Keratinocyte (primary cell): ENCODE measurements at places on chromosomes 12 and 14. TPM values are rescaled to one million over a fixed set of nuclear protein-coding genes. Genes with fewer than 3 reads are reported as not detected.

USP44 gene
- 0.12 to 0.18 TPM (median 0.13 TPM) in 3 replicates for polyA plus RNA-seq

GYS2 gene
- polyA plus RNA-seq = not detected in 3 replicates

FSCB gene
- polyA plus RNA-seq = not detected in 3 replicates

SOAT2 gene
- 0.08 TPM in 1 of 3 replicates, not detected in the others for polyA plus RNA-seq

ACOT6 gene
- not detected in 3 replicates for polyA plus RNA-seq

GPX2 gene
- 47.0 to 76.9 TPM (median 57.5 TPM) in 3 replicates for polyA plus RNA-seq

OR6C2 gene
- polyA plus RNA-seq = not detected in 3 replicates

CMA1 gene
- polyA plus RNA-seq = not detected in 3 replicates

KLHDC1 gene
- polyA plus RNA-seq = 0.48 to 0.54 TPM (median 0.50 TPM) in 3 replicates

- no peak for DNase-seq
Measured at GRCh38 chr12:112716099-112717093, 75.2 kb upstream of the RPH3A start.

- no peak for DNase-seq
Measured at GRCh38 chr14:75274899-75275569, 3.6 kb upstream of the FOS start.

- DNase-seq = no peak
Measured at GRCh38 chr12:11822081-11822834, 172.8 kb downstream of the ETV6 start.

- no peak for DNase-seq
Measured at GRCh38 chr12:93832131-93832530, 155.0 kb downstream of the CRADD start.

DNA sequence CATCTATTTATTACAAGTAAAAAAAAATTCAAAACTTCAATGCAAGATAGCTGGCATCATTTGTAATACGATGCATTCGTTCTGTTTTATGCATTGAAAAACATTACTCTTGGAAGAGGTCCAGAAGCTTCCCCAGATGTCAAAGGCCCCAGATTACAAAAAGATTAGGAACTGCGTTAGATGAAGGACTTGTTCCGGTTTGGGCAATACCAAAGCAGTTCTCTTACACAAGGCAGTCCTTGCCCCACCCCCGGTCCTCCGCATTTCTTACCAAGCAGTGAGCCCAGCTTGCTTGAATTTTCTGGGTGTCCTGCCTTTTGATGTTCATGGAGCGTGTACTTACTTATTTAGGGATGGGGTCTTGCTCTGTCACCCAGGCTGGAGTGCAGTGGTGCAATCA, 4.8 kb upstream of the HVCN1 start:
- DNase-seq = no peak

DNA sequence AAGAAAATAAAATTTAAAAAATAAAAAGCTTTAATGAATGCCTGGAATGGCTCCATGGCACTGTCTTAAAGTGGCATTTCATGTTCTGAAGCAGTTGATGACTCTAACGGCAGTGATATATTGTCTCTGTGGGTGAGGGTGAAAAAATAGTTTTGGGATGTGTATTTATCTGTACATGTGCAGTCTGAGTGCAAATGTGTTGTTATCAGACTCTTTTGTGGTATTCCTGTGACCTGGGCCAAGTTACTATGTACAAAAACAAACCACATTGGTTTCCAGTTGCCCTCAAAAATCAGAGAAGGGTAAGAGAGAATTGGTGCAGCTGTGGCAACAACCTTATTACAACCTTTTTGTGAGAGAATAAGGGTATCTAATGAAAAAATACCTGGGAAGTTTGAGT, 81.7 kb upstream of the CCDC91 start:
- DNase-seq = no peak

DNA sequence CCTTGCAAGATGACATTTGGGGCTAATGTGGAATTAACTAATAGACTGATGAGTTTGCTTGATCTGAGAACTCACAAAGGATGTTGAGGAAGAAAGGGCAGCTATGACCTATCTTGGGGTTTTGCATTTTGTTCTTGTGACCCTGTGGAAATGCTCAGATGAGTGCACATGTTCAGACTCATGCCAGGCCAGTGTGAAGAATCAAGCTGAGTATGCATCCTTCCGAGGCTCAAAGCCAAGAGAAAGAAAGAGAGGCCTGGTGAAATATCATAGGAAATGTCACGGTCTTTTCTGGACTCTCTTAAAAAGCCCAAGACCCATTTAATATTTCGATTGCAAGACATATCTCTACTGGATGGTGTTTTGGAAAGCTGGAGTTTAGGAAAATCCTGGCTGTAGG, 96.3 kb downstream of the CACNA1C start:
- no peak for DNase-seq

GRCh38 chr14:74618078-74618952, 6.3 kb upstream of the LTBP2 start:
- DNase-seq = peak; percentile 94

DNA sequence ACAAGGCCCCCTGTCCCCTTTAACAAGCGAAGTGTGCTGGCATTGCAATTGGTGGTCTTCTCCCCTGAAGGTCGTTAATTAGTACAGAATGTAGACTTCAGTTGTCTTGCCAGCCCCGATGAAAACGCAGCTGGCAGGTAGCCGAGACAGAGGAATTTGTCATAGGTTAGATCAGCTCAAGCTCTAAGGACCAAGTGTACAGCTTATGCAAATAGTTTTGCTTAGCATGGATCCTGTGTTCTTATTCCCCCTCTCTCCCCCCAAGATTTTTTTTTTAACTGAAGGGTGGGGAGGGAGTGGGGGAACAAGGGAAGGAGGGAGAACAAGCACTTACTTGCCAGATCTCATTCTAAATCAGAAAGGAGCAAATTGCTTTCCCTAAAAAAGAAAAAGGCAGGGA, 58.6 kb upstream of the PARP11 start:
- no peak for DNase-seq

- DNase-seq = no peak
Measured at GRCh38 chr14:105203057-105203531, 22.0 kb upstream of the NUDT14 start.

GRCh38 chr12:71610031-71610795, 53.4 kb downstream of the ZFC3H1 start:
- no peak for DNase-seq

- peak; percentile 11 for DNase-seq
Measured at GRCh38 chr12:80195074-80195726, 95.9 kb downstream of the OTOGL start.

- DNase-seq = no peak
Measured at GRCh38 chr14:97061198-97061597, 264.0 kb downstream of the VRK1 start.

DNA sequence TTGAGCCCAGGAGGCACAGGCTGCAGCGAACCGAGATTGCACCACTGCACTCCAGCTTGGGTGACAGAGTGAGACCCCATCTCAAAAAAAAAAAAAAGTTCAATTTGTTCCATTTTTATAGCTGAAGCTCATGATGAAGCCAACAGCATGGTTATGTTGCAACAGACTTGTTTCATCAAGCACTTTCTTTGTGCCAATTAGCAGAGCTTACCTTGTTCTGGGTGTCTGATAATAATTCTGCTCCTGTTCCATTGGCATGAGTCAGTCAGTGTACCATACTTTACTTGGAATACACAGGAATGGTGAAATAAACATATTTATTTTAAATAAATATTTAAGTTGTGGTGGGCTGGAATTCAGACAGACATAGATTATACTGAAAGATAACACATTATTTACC, 100.8 kb upstream of the DAAM1 start:
- no peak for DNase-seq
